T-helper 2 cell (primary cell): ENCODE measurements at places on chromosomes 1 and 21.

GRCh38 chr1:94702442-94702815, 117.7 kb upstream of the SLC44A3 start:
- no peak for DNase-seq

GRCh38 chr1:54972436-54972835, 8.0 kb upstream of the TMEM61 start:
- DNase-seq: no peak

DNA sequence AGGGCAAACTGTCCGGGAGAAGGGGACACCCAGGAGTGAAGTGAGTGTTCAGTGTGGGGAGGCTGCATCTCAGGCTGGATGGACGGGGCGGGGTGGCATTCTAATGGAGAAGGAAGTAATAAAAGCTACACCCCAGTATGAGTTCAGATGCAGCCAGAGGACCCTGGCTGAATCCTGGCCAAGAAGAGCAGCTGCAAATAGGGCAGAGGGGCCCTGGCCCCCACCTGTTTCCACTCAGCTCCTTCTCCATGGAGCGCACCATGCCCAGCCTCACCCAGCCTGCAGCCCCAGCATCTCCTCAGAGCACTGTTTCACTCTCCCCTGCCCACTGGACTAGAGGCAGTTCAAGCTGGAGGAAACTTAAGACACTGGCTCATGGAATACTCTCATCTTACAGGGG, 46.4 kb downstream of the KCND3 start:
- DNase-seq: no peak

- no peak for DNase-seq
Measured at GRCh38 chr1:161032409-161032808, 6.4 kb downstream of the TSTD1 start.

DNA sequence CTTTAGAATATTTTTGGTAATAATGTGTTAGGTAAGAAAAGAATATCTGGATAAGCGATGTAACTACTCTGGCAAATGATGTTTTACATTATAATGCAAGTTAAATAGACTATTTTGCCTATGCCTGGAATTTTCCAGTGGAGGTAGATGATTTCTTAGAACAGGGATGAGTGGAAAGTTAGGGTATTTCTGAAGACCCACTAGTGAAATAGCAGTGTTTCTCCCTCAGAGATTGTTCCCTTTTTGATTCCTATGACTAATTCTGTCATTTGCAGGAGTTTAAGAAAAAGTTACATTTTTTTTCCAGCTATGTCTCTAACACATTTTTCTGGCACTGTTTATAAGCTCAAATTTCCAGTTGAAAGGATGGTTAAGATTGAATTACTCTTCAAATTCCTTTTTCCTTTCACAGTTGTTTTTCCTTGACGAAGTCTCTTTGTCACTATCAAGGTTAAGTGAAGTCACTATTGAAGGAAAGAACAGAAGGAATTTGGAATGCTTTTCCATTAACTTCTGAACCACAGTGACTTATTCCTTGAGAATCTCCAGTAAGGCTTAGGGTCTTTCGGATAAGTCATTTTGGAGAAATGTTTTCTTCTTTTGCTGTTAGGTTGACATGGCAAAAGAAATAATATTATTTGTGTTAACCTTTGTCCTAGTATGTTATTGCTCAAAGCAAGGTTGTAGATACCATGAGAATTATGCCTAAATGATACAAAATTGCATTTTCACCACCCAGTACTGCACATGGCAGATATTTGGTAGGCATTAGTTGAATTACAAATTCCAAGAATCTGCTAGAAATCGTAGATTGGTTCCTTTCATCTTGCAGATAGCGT, 42.9 kb upstream of the ZNF326 start:
- no peak for DNase-seq

DNA sequence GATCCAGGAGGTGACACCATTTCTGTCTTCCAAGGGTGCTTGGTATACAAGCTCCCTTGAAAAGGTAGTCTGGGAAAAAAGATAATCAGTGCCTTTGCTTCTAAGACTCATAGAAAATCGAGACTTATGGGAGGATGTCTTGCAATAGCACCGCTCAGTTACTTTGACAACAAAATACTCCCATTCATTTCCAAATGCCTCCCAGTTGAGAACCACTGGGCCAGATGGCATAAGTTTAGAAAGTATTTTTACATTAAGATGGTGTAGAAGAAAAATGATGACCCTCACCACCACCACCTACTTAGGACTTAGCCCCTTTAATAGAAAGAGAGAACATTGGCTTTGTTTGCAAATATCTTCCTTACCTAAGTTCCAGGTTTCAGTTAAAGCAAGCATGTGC, 4.6 kb downstream of the TRMT13 start:
- DNase-seq: no peak

DNA sequence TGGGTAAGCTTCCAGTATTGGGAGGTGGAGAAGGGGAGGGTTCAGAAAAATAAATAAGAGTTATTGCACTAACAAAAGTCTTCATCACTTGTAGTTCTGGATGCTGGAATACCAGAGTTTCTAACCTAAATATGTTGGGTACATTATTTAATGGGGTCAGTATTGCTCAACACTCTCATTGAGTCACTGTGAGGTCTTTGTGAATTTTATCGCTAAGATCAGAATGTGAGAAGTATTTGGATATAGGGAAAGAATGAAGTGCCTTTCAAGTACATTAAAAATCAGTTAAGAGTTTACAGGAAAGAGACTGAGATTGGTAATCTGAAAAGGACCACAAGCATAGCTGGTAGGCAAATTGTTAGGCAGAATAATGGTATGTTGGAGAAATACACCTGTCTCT, 8.8 kb downstream of the SNRPE start:
- DNase-seq: no peak

DNA sequence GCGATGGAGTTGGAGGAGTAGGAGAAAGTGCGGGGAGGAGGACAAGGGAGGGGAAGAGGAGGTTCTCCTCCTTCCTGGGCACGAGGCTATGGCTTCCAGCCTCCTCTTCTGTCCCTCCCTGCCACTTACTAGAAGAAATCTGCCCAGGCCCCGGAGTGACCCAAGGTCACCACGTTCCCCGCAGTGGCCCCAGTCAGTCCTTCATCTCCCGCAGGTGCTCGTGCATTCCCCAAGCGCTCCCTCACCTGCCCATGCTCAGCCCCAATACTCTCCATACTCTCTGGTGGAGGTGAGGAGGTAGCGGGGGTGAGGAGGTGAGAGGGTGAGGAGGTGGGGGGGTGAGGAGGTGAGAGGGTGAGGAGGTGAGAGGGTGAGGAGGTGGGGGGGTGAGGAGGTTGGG, 85.4 kb downstream of the CCDC185 start:
- no peak for DNase-seq

DNA sequence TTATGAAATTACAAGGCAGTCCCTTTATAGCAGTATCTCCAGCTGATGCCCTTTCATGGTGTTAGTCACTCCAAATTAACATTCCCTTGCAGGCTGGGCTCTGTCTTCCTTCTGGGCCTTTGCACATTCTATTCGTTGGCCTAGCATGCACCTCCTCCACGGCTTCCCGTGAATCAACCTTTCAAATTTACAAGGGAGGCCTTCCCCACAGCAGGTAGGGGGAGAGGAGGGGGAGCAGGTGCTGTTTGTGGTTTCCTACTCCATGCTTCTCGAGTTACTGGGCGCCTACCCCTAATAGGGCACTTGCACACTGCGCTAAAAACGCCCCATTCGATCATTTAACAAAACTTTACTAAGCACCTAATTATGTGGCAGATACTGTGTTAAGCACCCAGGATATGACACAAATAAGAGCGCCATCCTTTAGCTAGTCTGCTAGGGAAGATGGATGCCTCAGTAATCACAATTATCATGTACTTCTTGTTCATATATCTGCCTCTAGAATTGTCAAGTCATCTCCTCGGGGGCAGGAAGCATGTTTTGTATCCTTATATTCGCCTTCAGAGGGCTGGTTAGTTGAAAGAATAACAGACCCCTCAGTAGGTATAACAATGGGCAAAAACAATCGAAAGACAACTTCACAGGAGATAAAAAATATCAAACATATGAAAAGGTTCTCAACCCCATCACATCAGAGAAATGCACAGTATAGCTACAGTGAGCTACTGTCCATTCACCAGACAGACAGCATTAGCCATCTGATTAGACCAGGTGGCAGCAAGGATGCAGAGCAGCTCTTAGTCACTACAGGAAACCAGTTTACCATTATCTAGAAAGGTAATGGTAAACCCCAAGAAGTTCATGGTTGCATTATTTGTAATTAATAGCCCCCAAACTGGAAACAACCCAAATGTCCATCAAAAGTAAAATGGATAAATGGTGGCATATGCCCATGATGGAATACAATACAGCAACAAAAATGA, 1.7 kb upstream of the ADAR start:
- peak; percentile 40 for DNase-seq

GRCh38 chr1:2228694-2229036, 546 bp downstream of the SKI start:
- DNase-seq: no peak

- no peak for DNase-seq
Measured at GRCh38 chr1:157235307-157235706, 97.1 kb upstream of the ETV3 start.

DNA sequence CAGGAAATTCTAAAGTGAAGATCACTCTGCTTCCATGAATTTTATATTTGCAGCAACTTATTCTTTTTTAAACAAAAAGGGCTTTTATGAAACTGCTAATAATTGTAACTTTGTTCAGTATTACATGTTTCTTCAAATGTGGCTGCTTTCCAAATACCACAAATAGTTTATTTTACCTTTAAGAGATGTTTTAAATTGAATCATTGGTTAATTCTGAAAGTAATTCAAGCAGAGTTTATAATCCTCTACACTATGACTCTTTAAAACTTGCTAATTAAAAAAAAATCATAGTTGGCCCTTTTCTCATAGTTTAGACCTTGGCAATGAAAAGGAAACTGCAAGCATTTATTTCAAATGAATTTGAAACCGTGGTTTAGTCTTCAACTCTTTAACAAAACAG, 59.6 kb downstream of the SDCCAG8 start:
- no peak for DNase-seq

DNA sequence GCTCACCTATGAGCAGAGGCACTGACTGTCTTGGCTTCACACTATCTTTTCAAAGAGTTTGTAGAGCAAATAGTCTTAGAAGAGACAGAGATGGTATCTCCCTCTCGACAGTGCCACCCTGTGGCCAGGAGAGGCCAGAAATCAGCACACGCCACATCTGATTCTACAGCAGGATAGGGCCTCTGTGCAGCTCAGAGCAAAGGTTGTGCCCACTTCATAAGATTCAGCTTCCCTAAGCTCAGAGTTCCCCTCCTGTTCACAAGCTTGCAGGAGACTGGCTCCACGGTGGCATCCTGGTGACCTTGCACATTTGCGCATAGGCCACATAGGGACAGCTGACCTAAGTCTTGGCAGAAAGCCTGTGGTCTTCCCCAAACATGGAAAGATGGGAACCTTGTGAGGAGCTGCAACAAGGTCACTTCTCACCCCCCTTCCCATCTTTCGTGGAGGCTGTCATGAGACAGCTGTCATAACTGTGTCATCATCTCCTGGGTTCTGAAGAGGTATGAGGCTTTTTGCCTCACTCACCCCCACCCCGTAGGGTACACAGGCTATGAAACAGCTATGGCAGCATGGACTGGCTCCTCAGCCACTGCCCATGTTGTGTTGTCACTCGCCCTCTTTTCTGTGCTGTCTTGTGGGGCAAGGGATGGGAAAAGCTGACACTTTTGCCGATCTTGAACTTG, 3.0 kb downstream of the ITLN2 start:
- DNase-seq: peak; percentile 57

DNA sequence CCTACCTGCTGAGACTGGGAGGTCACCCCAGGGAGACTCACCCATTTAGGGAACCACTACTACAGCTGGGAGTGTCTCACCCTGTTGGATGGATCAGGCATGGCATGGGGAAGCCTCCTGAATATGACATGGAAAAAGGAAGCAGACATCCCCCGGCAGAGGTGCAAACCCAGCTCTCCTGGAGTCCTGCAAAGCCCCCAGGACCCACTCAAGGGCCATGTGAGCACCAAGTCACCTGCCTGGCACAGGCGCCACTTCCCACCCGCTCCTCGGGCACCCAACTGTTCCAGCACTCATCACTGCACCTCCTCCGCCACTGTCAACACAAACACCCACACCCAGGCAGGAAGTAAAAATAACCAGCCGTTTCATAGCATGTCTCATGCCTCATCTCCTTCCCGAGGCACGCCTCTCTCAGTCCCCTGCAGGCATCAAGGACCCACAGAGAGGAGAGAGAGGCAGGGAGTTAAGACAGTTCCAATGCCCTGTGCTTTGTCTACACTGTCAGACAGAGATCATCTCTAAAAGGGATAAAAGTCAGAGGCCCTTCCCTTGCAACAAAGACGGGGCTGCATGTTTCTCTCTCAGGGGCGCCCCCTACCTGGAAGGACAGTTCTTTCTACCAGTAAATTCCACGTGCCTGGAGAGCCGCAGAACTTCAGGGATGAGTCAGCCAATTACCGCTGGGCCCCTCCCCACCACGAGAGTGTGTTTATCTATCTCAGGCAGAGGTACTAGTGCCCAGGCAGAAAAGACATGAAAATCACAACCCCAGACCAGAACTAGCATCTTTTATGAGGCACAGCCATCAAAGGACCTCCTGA, 150.1 kb upstream of the SOD1 start:
- DNase-seq: peak; percentile 29

GRCh38 chr1:119475866-119476439, 31.1 kb upstream of the HSD3B1 start:
- peak; percentile 59 for DNase-seq

GRCh38 chr1:109906160-109906838, 4.3 kb upstream of the CSF1 start:
- peak; percentile 43 for DNase-seq

GRCh38 chr1:119141020-119141424, 569 bp upstream of the WARS2 start:
- no peak for DNase-seq

DNA sequence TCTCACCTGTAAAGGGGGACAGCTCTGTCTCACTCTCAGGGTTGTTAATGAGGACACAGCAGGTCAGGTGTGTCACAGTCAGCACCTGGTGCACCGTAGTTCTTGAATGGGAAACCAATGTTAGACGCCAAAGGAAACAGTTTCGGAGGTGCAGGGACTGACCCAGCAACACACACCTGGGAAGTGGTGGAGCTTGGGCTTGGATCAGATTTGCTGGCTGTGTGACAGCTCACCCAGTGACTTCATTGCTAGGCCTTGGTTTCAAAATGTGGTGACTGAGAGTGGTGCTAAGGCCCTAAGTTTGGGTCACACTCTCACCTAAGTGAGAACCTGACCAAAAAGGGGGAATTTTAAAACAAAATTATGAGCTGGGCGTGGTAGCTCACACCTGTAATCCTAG, 34.9 kb downstream of the ALPL start:
- DNase-seq: no peak

- no peak for DNase-seq
Measured at GRCh38 chr1:111738133-111738435, 1.1 kb downstream of the INKA2 start.
